ENCODE measurements at places on chromosomes 7 and 10.

GRCh38 chr7:155804897-155805825 lies 7.1 kb downstream of the SHH start:
- DNase-seq = no peak

- DNase-seq = no peak
These were observed 566.1 kb upstream of the NRP1 start for GRCh38 chr10:33900596-33900995.

DNA sequence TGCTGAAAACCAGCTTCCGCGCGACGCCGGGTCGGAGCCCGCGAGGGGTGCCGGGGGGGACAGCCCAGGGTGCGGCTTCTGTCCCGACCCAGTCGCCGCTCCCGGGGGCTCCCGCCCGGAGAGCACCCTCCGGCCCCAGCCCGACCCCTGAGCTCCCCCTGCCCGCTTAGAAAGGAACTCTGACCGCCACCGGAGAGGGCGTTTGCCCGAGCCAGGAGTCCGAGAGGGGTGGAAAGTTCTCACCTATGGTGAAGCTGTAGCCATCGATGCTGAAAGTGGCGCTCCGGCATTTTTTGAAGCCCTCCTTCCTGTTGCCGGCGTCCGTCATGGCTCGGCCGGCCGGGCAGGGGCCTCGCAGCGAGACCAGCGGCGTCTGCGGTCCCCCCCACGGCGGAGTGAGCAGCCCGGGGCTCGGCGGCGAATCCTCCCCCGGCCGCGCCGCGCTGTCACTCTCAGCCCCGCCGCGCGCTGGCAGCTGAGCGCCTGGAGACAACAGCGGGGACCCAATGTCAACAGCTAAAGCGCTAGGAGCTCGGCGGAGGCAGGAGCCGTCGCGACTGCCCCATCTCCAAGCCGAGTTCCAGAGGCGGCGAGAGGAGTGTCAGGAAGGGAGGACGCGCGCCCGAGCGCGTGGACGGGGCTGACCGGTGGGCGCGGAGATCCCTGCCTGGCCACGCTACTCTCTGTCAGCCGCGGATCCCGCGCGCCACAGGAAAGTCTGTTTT lies 191.6 kb downstream of the LSM5 start:
- DNase-seq = no peak

DNA sequence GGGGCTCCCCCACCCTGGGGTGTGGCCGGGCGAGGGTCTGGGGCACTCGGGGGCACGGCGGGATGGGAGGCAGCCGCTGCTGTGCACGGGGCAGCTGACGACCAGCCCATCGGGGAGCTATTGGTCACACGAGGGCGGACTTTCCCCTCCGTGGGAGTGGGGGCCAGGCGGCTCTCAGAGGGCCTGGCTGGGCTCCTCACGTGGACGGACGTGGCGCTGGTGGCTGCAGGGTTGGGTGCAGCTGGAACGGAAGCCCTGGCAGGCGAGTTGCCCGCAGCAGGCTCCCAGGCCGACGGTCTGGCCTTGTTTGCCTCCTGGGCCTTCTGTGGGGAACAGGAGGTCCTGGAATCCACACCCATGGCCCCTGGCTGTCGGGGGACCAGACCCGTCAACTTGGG lies 14.3 kb downstream of the MICALL2 start:
- DNase-seq = no peak

- DNase-seq = no peak
These were observed 1.8 kb downstream of the CHRM2 start for GRCh38 chr7:136869991-136870865.

DNA sequence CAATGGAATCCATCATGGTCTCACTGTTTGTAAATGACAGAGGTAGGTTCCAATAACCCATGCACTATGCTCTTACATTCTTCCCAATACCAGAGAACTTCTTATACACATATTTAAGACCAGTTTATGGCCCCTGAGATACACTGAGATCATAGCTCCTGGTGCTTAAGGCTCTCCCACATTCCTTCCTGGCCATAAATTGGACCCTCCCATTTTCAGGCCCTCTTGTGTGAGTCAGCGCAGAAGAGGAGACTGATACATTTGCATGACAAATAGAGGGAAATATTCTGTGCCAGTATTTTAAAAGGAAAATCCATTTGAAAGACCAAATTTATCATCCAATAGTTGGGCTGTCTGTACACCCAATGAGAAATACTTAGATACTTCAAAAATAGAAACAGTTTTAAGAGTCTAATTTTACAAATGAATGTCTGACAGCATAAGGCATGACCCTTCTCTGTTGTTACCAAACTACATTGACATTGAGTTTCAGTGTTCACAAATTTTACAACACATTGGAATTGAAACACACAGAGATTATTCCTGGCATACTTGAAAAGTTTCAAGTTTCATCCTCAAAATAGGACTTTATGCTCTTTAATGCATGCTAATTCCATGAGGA lies 35.3 kb downstream of the SLC16A9 start:
- peak; percentile 18 for DNase-seq

GRCh38 chr7:44713680-44714335 lies 34.8 kb upstream of the ZMIZ2 start:
- no peak for DNase-seq

Data from kidney epithelial cell (primary cell).